ENCODE measurements at places on chromosomes 1 and 21. TPM values are rescaled to one million over a fixed set of nuclear protein-coding genes. Genes with fewer than 3 reads are reported as not detected.
A peak's percentile ranks its signal among the peaks of the same experiment; 100 is the strongest.

Gene UQCRH
- total RNA-seq, result 948 TPM

Gene AMY2A
- not detected for total RNA-seq

Gene CLCA4
- not detected for total RNA-seq

Gene NAV1
- 151 TPM for total RNA-seq

Gene GSTM1
- 5.5 TPM for total RNA-seq

Gene ANGPTL1
- 0.04 TPM for total RNA-seq

Gene VWA1
- 31.5 TPM for total RNA-seq

- no peak overlapping the region for H3K27ac ChIP-seq
- H3K4me1 ChIP-seq, result no peaks in the 10 kb centered on the region
- no peak for DNase-seq
- H3K36me3 ChIP-seq, result no peaks in the 10 kb centered on the region
Measured at GRCh38 chr1:9701665-9702064, 50.1 kb downstream of the PIK3CD start.

DNA sequence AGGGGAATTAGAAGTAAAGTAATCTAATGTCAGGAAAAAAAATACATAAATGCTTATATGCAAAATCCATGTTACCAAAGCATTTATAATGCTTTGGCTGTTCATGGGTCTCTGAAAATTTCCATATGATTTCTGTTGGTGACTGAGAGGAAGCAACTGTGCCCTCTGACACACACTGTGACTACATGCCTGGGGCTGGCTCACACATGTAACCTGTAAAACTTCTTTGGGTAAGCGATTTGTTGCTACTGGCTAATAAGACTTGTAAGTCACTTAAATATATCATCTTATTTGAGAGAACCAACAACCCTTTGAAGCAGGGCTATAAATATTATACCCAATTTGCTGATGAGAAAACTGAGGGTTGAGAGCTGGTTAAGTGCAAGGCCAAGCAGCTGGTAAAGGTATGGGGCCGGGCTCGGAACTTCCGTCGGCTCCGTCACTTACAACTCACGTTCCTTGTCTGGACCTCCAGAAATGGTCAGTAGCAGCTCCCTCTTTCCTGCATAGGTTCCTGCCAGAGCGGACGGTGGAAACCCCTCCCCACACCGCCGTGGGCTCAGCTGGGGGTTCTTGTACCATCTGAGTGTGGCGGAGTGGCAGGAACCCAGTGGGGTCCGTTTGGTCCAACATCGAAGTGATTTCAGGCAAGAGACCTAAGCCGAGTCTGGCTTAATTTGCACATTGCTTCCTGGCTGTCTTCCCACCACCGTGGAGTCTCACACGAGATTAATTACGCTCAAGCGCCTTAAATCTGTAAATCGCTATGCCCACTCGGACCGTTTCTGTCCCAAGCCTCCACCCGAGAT is 714 bp downstream of the DFFA start:
- peak overlapping the region; percentile 62 for H3K4me3 ChIP-seq
- peaks cover 7% of the 10 kb centered on the region for H3K4me1 ChIP-seq
- no peaks in the 10 kb centered on the region for H3K27me3 ChIP-seq
- peaks cover 13% of the 10 kb centered on the region for H3K36me3 ChIP-seq

- DNase-seq, result no peak
- no peaks in the 10 kb centered on the region for H3K36me3 ChIP-seq
- H3K27ac ChIP-seq, result no peak overlapping the region
- H3K4me1 ChIP-seq, result peaks cover 26% of the 10 kb centered on the region
Measured at GRCh38 chr1:54486907-54487306, 61.1 kb upstream of the ACOT11 start.

GRCh38 chr1:11693024-11693590 is 1.6 kb downstream of the DRAXIN start:
- no peak overlapping the region for H3K27ac ChIP-seq
- peaks cover 55% of the 10 kb centered on the region for H3K27me3 ChIP-seq
- H3K4me1 ChIP-seq, result no peaks in the 10 kb centered on the region
- DNase-seq, result peak; percentile 72

GRCh38 chr1:236144446-236145150 is 2.3 kb downstream of the GPR137B start:
- no peaks in the 10 kb centered on the region for H3K36me3 ChIP-seq
- no peaks in the 10 kb centered on the region for H3K4me1 ChIP-seq
- H3K4me3 ChIP-seq, result no peak overlapping the region
- no peak for DNase-seq
- H3K27ac ChIP-seq, result no peak overlapping the region
- H3K27me3 ChIP-seq, result peaks cover 63% of the 10 kb centered on the region

DNA sequence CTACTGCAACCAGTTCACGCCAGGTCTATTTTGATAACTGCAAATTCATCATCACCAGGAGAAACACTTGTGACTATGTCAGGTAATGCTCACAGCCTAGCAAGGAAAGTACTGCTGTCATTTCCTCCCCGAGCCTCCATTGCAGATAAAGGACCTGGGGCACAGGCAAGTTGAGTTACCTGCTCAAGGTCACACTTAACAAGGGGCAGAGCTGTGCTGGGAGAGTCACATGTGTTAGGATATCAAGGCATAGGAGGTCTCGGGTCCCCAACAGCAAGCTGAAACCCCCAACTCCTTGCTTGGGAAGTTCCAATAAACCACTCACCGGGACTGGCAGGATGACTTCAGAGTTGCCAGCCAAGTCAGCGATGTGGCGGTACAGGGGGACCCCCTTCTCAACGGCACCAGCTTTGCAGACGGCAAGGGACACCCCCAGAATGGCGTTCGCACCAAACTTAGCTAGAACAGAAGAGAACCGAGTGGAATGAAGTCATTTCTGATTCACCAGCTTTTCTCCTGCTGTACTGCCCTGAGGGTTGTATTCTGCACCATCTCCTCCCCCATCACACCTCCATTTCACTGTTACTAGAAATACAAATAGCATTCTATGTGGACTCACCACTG is 11.6 kb downstream of the ENO1 start:
- H3K4me3 ChIP-seq, result no peak overlapping the region
- no peak for DNase-seq
- H3K4me1 ChIP-seq, result no peaks in the 10 kb centered on the region
- H3K27ac ChIP-seq, result peak overlapping the region; percentile 67

DNA sequence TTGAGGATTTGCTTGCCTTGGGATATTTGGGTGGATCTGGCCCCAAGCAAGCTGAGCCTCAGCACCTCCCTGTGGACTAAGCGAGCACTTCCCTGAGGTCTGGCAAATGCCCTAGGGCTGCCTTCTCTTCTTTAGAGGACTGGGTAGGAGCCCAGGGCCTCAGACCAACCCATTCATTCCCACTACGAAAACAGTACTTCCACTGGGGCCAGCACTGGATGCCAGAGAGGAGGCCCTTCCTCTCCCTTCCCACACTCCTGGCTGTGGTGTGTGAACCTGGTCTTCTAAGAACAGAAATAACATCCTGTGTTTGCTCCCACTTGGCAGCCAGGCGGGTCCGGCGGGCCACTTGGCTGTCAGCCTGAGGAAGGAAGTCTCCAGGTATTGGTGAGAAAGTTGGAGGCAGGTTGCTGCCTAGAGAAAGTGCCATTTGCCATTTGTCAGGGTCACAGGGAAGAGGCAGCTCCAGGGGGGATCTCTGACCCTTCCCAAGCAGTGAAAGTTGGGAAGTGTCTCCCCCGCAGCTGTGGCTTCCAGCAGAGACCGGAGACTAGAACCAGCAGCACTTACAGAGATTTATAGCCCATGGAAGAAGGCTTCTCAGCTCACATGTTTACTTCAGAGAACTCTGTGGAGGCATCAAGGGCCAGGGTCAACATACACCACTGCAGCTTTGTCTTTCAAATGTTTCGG is 323.5 kb downstream of the SIPA1L2 start:
- no peaks in the 10 kb centered on the region for H3K27me3 ChIP-seq
- peak overlapping the region; percentile 74 for H3K27ac ChIP-seq
- peaks cover 10% of the 10 kb centered on the region for H3K4me1 ChIP-seq
- no peak overlapping the region for H3K4me3 ChIP-seq
- no peaks in the 10 kb centered on the region for H3K36me3 ChIP-seq
- DNase-seq, result peak; percentile 53

DNA sequence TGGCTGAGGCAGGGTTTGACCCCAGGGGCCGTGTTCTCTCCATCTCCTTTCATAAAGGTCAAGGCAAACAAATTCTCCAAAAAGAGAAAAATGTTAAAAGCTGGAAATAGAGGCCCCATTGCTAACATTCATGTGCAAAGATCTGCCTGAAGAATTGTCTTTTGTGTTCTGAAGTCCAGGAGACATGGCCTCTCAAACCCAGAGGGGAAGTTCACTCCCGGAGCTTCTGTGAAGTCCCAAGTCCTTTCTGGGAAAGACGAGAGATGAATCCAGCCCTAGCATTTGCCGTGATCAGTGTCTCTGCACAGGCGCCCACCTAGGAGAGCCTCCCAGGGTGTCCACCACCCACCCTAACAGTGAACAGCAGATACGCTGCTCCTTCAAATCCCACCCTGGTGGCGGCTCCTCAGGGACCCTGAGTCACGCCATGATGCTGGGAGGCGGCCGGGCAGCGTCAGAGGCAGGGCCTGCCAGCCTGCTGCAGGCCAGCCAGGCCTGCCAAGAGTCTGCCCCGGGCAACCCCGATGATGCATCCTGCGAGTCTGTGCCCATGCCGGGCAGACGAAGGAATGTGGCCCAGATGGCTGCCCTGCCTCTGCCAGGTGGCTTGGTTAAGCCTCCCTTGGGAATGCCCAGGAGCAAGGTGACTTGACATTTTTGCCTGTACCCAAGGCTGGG is 5.2 kb upstream of the C2CD2 start:
- H3K4me1 ChIP-seq, result peaks cover 13% of the 10 kb centered on the region
- H3K36me3 ChIP-seq, result no peaks in the 10 kb centered on the region
- no peak overlapping the region for H3K4me3 ChIP-seq
- no peaks in the 10 kb centered on the region for H3K27me3 ChIP-seq
- no peak for DNase-seq

DNA sequence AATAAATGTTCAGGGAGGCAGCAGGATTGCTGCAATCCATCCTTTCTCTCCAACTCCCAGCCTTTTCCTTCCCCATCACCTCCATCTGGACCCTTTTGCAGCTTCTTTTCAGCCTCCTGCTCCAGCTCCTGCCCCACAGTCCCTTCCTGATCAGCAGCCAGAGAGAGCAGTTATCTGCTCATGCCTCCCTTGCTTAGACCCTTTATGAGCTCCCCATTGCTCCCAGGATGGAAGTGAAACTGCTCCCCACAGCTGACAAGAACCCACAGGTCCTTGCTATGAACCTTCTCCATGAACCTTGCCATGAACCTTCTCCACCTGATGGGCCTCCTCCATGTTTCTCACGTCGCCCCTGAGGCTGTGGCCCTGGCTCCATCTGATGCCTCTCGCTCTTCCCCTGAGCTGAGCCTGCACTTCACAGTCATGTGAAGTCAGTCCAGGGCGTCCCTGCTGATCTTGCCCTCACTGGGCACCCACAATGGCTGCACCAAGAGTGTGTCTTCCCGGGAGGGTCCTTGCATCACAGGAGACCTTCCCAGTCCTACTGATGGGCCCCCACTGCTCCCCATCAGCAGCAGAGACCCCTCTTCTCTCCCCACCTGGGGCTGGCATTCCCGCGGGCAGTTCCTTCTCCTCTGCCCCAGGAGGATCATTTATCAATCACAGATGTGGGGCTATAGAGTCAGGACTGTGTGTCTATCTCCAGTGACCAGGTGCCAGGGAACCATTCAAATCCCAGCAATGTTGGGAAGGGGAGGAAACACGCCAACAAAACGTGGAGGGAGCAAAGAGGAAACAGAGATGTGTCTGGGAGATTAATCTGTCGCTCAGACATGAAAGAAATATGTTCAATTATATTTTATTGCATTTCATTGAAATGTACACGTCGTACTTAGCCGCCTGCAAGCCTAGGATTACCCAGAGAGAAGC is 73.1 kb downstream of the MATN1 start:
- no peak overlapping the region for H3K27ac ChIP-seq
- H3K4me1 ChIP-seq, result peaks cover 3% of the 10 kb centered on the region
- DNase-seq, result no peak
- H3K36me3 ChIP-seq, result no peaks in the 10 kb centered on the region
- no peaks in the 10 kb centered on the region for H3K27me3 ChIP-seq
- H3K4me3 ChIP-seq, result no peak overlapping the region

DNA sequence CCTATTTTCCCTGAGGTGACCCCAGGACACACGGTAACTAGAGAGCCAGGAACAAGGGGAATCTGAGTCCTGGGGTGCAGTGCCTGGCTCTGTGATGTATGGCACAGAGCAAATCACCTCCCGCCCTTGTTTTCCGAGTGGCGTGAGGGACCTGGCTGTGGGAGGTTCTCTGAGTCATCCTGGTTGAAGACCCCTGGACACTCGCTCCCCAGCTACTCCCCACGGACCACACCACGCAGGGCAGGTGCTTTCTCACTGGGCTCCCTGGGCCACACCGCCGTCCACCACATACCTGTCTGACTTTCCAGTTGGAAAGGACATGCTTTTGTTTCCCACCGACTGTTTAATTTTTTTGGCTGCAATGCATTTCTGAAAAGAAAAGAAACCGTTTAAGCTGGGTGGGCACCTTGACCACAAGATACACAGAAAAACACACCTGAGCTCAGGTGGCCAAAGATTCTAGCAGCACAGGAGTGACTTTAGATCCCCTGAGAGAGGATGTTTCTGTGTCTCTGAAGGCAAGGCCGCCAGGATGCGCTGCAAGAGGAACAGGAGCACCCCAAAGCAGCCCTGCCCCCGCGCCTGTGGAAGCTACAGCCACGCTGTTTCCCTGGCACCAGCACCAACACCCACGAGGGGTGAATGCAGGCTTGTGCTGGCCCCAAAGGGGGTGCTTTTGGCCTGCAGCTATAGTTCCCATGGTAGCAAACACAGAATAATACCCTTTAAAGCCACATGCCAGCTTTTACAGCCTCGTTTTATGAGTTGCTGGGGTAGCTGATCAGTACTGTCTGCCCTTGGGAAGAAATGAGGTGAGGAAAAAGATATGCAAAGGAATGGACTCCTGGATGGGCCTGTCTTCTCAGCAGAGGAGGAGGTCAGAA is 8.1 kb upstream of the SRM start:
- H3K4me1 ChIP-seq, result no peaks in the 10 kb centered on the region
- peaks cover 49% of the 10 kb centered on the region for H3K36me3 ChIP-seq
- H3K27ac ChIP-seq, result no peak overlapping the region
- no peaks in the 10 kb centered on the region for H3K27me3 ChIP-seq

GRCh38 chr1:30920827-30921226 is 12.3 kb upstream of the SDC3 start:
- no peak overlapping the region for H3K4me3 ChIP-seq
- no peaks in the 10 kb centered on the region for H3K4me1 ChIP-seq
- no peaks in the 10 kb centered on the region for H3K27me3 ChIP-seq
- no peak for DNase-seq
- no peak overlapping the region for H3K27ac ChIP-seq

GRCh38 chr1:228919914-228920313 is 184.6 kb downstream of the RHOU start:
- DNase-seq, result no peak
- H3K4me3 ChIP-seq, result no peak overlapping the region
- H3K27me3 ChIP-seq, result peaks cover 7% of the 10 kb centered on the region
- no peaks in the 10 kb centered on the region for H3K36me3 ChIP-seq

- no peaks in the 10 kb centered on the region for H3K27me3 ChIP-seq
- no peak overlapping the region for H3K4me3 ChIP-seq
- H3K4me1 ChIP-seq, result no peaks in the 10 kb centered on the region
Measured at GRCh38 chr1:209835782-209836298, 8.1 kb downstream of the UTP25 start.

GRCh38 chr1:39973503-39974135 is 18.7 kb downstream of the MFSD2A start:
- peaks cover 30% of the 10 kb centered on the region for H3K27me3 ChIP-seq
- no peak overlapping the region for H3K4me3 ChIP-seq
- DNase-seq, result peak; percentile 81
- no peaks in the 10 kb centered on the region for H3K4me1 ChIP-seq

GRCh38 chr1:216793303-216793702 is 70.1 kb upstream of the ESRRG start:
- no peak overlapping the region for H3K27ac ChIP-seq
- H3K4me1 ChIP-seq, result no peaks in the 10 kb centered on the region
- DNase-seq, result no peak

GRCh38 chr1:116878804-116879477 is 30.8 kb upstream of the PTGFRN start:
- H3K4me1 ChIP-seq, result peaks cover 26% of the 10 kb centered on the region
- peak overlapping the region; percentile 83 for H3K27ac ChIP-seq
- H3K27me3 ChIP-seq, result no peaks in the 10 kb centered on the region
- H3K4me3 ChIP-seq, result no peak overlapping the region
